ENCODE measurements at places on chromosomes 4 and X.

DNA sequence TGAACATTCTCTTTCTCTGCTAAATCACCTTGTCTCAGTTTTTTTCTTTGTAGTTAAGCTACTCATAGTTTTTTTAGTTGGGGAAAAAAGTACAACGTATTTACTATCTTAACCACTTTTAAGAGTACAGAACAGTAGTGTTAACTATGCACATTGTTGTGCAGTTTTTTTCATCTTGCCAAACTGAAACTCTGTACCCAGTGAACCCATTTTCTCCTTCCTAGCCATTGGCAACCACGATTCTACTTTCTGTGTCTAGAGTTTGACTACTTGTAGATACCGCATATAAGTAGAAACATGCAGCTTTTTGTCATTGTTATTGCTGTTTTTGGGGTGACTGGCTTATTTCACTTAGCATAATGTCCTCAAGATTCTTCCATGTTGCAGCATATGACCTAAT, 10.0 kb downstream of the N4BP2 start:
- DNase-seq = no peak

DNA sequence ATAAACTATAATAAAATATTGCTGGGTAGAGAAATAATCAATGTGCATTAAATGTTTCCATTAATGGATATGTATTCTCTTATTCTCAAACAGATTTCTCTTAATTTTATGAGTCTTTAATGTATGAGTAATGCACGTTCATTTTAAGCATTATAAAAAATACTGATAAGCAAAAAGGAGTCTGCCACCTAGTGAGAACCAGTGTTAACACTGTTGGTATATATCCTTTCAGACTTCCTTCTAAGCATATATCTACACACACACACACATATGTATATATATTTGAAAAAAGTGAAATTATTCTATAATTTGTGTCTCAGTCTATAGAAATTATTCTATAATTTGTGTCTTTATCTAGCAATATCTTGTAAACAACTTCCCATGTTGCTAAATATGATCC, 49.9 kb upstream of the MTMR1 start:
- DNase-seq = no peak

DNA sequence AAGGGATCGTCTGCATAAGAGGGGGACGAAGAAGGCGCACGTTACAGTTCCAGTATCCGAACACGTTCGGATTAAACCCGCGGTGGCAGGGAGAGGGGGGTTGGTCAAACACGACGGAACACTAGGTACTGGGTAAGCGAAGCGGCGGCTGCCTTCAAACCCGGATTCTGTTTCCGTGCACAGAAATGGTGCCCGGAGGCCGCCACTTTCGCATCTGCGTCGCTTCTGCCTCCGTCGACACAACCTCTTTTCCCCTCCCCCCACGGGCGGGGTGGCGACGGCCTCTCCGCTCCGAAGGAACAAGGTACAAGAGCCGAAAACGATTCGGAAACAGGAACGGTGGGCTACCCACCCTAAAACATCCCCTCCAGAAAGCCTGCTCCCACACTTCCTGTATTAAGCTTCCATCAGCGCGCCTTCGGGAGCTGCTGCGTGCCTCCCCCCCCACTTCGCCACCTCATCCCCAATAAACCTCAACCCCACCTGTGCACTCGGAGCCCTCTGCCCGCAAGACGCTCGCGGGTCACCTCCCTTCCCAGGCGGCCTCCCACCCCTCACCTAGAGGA, 667 bp downstream of the G3BP2 start:
- DNase-seq = peak; percentile 60

GRCh38 chr4:137310166-137310565, 222.1 kb downstream of the PCDH18 start:
- no peak for DNase-seq

GRCh38 chr4:100742045-100742444, 224.2 kb upstream of the EMCN start:
- no peak for DNase-seq

GRCh38 chr4:3654036-3654807, 112.0 kb upstream of the ADRA2C start:
- no peak for DNase-seq

- no peak for DNase-seq
Measured at GRCh38 chr4:14233126-14233525, 605.6 kb upstream of the BOD1L1 start.

GRCh38 chrX:78658845-78659744, at the start of gene RTL3:
Gene RTL3, minus strand, starts transcription at chrX:78659328. Its CDS starts 908 bp downstream, at chrX:78658420.
- DNase-seq = no peak

DNA sequence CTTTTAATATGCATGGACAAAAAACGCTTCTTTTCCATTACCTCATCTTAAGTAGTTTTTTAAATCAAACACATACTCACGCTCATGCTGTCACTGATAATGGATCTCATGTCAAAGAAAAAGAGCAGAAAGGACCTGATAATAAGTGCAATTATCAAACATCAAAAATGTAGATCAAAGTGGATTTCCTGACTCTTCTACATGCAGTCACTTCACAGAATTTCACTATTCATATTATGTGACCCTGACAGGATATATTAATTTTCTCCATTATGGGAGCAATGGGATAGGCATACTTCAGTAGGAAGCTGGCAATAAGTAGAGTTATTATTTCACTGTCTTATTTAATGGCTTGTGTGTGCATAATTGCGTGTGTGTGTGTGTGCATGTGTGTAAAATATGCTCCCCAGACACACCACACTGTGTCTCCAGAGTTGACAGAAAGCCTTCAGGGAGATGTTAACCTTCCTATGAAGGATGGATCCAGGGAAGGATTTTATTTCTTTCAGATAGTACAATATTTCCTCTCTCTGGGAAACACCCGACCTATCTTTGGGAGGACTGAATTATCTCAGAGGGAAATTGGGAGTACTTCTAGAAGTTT, 445.2 kb downstream of the SH2D1A start:
- DNase-seq = no peak

- DNase-seq = no peak
Measured at GRCh38 chrX:74119016-74119910, 184.7 kb upstream of the ZCCHC13 start.

DNA sequence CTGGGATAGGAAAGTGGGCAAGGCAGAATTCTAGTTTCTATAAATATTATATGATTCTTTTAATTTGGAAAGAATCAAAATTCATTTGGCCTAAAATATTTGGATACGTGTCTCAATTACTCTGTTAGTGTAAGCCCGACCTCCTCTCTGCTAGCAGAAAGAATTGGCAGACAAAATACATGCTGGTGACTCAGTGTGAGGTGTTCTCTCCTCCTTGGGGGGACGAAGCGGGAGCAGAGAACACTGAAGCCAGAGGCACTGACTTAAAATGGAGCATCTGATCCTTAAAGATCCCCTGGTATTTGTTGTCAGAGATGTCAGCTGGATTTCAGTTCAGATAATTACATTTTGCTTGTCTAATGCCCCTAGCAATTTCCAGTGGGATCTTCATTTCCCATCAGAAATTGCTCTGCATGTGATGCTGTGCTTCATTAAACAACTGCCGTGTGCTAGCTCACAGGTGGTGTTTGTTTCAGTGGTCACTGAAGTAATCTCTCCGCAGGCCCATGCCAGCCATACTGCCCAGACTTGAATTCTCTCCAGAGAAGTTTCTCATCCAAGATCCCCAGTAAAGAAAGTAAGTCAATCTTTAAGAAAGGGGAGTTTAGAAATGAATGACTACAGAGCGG, 188.7 kb upstream of the TLL1 start:
- DNase-seq = no peak

DNA sequence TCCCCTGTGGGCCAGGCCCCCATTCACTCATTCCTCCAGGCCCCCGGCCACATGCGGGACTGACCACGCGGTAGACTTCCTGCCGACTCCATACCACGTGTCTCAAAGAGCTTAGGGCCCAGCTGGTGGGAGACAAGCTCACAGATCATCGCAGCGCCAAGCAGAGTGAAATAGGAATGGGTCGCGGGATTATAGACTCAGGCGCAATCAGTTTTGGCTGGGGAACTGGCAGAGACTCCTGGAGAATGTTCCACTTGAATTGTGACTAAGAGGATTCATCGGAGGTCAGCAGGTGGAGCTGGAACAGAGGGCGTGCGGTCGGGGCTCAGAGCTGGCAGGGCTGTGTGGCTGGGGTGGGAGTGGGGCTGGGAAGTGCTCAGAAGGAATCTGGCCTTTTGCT, 15.6 kb downstream of the ATP2B3 start:
- no peak for DNase-seq

DNA sequence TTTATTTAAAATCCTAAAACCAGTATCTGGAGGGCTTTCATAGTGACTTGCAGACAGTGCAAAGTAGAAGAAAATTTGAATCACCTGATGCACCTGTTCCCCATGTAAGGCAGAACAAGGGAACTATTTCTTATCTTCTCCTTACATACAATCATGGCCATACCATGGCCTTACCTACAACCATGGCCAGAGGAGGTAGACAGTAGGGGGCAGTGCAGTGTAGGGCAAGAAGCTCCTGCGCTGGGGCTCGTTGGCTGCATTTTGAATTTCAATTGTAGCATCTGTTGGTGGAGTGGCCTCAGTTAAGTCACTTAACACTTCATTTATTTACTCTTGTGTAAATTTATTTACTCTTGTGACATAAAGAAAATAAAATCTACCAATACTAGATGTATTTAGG, 33.0 kb downstream of the GALNTL6 start:
- DNase-seq = peak; percentile 55

GRCh38 chrX:101958139-101958538, 26.3 kb upstream of the ZMAT1 start:
- no peak for DNase-seq

- peak; percentile 32 for DNase-seq
Measured at GRCh38 chr4:111639120-111639690, 506.0 kb upstream of the FAM241A start.

DNA sequence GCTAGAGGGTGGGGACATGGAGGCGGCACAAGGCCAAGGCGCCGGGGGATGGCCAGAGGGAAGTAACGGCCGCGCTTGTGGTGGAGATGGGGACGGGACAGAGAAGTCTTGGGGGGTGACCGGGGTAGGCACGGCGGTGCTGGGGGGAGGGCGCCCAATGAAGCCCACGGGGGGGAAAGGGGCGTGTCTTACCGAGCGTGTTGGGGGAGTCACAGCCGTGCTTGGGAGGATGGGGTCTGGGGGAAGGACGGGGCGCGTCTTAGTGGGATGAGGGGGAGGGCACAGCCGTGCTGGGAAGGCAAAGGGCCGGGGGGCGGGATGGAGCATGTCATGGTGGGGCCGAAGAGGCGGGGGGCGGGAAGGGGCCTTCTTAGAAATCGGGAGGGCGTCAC, 952 bp downstream of the ARSD start:
- no peak for DNase-seq

GRCh38 chr4:183469936-183470335, 25.5 kb downstream of the CDKN2AIP start:
- DNase-seq = no peak

- peak; percentile 86 for DNase-seq
Measured at GRCh38 chrX:40474205-40474626, 106.6 kb upstream of the ATP6AP2 start.

GRCh38 chr4:11179796-11180195, 248.9 kb downstream of the HS3ST1 start:
- no peak for DNase-seq

GRCh38 chr4:83772685-83773084, 236.8 kb downstream of the GPAT3 start:
- no peak for DNase-seq

GRCh38 chr4:122450847-122451246, 5.7 kb downstream of the IL2 start:
- peak; percentile 42 for DNase-seq

DNA sequence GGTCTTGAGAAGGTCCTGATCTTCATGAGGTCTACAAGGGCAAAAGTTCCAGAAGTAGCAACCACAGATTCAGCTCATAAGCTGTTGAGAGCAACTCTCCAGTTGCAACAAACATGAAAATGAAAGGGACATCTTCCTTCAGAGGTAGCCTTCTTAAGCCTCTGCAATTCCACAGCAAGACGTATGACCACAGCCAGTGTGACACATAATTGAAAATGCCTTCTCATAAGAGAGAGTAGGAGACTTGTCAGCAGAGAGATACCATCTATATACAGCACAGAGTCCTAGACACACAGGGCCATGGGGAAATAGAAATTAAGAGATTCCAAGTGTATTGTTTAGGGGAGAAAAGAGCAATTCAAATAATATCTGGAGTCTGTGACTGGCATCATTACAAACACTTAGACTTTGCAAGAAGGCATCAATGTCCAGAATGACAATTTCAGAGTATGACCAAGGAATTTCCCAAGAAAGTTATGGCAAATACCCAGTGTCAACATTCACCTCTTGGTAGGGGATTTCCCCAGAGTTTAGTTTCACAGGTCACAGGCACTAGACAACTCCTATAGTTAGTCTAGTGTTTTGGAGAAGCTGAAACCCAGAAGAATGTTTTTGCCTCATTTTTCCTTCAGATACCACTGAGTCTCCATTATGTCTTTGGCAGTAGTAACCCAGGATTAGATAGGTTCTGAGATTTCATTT, 340.3 kb downstream of the ZNF674 start:
- no peak for DNase-seq

Measured in Caco-2 (cell line).